ENCODE measurements at places on chromosomes 2 and 18. TPM values are rescaled to one million over a fixed set of nuclear protein-coding genes. Genes with fewer than 3 reads are reported as not detected.

Gene MROH2A
- total RNA-seq = not detected

Gene OXER1
- not detected for total RNA-seq

Gene MEIS1
- 23.6 TPM for total RNA-seq

Gene NCK2
- total RNA-seq = 31.5 TPM

Gene MRPL30
- total RNA-seq = 37.1 TPM

Gene YIPF4
- 29.1 TPM for total RNA-seq

Gene SAG
- not detected for total RNA-seq

Measured in smooth muscle cell of the pulmonary artery (primary cell).